ENCODE measurements at places on chromosomes 5 and 9.

DNA sequence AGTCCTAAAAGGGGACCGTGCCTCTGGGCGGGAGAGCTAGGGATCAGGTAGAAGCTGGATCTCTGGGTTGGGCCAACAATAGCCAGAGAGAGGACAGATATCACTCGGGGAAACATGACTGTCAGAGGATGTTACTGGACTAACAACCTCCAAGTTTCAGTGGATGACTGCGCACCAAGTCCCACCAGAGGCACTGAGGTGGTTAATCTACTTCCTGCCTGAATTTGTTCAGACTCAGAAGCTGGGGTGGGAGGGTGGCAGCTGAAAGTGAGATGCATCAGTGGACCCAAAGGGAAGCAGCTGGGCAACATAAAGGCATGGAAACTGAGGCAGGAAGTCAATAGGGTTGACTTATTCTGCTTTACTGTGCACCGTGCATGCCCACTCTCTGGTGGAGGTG lies 130.1 kb upstream of the SLC44A1 start:
- no peak for DNase-seq

DNA sequence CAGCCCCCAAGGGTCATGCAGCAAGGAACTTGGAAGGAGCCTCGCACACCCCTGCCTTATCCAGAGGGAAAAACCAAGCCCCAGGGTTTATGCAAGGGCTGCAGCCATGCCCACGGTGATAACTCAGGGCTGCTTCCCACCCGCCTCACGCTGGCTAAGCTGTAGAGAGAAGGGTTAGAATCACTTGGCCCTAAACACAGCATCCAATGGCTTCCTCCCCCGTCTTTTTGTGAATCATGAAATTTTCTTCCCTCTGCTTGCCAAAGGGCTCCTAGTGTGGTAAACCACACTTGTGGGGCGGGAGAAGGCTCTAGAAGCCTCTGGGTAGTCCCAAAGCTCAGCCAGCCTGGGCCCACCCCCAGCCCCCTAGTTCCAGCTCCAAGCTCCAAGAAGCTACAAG lies 55.9 kb upstream of the ORM1 start:
- no peak for DNase-seq

DNA sequence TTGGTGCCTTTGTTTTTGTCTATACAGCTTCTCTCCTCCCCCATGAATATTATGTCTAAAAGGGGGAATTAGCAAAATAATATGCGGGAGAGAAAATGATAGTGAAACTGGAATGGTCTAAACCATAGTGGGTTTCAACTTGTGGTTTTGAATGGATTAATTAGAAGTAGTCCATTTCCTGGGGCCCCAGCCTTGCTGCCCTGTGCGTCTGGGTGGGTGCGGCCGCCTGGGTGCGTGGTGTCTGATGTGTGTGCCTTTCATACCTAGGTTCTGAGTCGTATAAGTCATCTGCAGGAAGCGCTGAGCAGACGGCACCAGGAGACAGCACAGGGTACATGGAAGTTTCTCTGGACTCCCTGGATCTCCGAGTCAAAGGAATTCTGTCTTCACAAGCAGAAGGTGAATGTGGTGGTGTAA lies 120.0 kb upstream of the CACNA1B start:
- peak; percentile 21 for DNase-seq

GRCh38 chr5:83577036-83577636 lies 105.6 kb downstream of the VCAN start:
- no peak for DNase-seq

DNA sequence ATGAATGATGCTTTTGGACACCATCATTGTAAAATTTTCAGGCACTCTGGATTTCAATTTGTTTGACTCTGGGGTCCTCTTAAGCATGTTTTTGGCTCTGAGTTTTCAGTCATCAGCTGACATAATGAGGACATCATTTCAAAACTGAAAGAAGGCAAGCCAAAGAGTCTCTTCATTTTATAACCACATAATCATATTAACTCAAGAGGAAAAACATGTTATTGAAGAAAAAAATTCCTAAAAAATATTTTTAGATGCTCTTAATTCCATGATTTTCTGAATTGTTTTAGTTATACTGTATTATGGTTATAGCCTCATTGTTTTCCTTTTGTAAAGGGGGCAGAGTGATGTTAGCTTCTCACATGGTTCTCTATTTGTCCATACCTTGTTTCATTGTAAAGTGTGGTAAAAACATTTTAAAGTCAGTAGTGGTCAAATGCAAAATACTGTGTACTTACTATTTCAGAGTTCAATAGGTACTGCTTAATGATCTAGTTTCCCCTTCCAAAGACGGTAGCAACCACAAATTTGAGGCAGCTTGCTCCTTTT lies 472.1 kb downstream of the DMRT2 start:
- DNase-seq: no peak

- no peak for DNase-seq
These were observed 76.3 kb upstream of the BARHL1 start for GRCh38 chr9:132505991-132506655.

- DNase-seq: no peak
These were observed 84.5 kb downstream of the TTLL11 start for GRCh38 chr9:122008559-122008958.

DNA sequence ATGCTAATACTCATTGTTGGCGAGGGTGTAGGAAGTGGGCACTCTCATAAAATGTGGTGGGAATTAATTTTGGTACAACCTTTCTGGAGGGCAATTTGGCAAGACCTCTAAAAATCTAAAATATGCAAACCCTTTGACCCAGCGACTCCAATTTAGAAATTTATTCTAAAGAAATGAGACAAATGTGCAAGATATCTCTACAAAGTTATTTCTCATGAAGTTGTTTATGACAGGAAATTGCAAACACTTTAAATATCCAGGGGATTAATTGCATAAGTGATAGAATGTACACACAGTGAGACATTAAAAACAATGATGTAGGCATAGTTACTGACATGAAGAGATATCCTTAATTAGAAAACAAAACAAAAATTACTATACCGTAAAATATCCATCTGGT lies 246.3 kb upstream of the MAP3K1 start:
- DNase-seq: no peak

DNA sequence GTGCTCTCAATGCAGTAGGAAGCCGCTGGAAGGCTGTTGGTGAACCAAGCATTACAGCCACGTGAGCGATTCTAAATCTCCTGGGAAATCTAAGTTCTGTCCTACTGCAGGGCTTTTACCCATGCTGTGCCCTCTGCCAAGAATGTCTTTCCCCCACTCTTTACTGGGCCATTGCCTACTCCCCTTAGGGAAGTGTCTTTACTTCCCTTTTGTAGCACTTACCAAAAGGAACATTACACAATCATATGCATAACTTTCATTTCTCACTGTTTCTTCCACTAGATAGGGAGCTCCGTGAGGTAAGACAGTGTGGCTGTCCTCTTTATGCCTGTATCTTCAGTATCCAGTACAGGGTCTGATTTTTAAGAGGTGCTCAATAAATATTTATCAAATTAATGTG lies 241.7 kb upstream of the NR4A3 start:
- no peak for DNase-seq

- DNase-seq: no peak
These were observed 87.1 kb downstream of the SPRY4 start for GRCh38 chr5:142237707-142238106.

DNA sequence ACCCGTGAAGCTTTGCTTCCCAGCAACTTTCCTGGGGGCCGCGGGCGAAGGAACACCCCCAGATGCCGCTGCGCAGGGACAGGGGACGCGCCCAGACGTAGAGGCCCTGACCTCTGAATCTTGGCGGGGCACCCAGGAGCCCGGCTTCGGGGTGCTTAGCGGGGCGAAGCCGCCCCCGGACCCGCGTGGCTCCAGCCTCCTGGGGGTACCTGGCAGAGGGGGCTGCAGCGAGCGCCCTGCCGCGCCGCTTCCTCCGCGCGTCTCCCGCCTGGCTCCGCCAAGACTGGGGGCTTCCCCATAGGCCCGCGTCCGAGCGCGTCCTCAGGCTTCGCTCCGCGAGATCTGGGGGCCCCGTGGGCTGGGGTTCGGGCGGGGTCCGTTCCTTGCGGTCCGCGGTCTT lies 23.0 kb upstream of the ZNF782 start:
- no peak for DNase-seq

DNA sequence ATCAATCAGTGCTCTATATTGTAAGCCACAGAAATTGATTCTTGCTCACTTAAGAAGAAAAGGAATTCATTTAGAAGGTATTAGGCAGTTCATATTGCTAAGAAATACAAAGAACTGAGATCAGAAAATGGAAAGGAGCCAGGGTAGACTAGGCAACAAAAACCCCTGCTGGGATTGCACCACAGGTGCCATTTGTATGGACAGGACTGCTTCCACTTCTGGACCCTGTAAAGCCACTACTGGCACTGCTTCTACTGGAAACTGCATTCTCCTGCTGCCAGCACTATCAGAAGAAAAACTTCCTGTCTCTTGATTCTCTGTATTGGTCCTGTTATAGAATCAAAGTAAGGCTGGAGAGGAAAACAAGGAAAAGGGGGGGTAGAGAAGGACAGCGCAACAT lies 45.9 kb downstream of the CERT1 start:
- DNase-seq: no peak

GRCh38 chr5:142391058-142391845 lies 66.4 kb upstream of the SPRY4 start:
- no peak for DNase-seq

GRCh38 chr5:142342128-142342981 lies 17.5 kb upstream of the SPRY4 start:
- DNase-seq: no peak

- DNase-seq: no peak
These were observed 56.3 kb upstream of the PRDM9 start for GRCh38 chr5:23451156-23451555.

DNA sequence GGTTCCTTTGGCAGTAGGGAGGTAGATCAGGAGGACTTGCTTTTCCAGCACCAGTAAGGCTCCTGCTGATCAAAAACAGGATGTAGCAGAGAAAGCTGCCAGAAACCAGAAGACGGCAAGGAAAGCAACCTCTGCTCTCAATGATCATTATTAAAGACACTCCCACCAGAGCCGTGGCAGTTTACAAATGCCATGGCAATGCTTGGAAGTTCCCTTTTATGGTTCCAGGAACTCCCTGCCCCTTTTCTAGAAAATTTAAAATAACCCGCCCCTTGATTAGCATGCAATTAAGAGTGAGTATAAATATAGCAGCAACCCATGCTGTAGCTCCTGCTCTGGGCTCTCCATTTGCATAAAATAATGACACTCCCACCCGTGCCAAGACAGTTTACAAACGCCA lies 16.1 kb downstream of the EQTN start:
- DNase-seq: no peak

GRCh38 chr5:149586708-149587318 lies 5.5 kb downstream of the ARHGEF37 start:
- no peak for DNase-seq
